ENCODE measurements at places on chromosomes 5 and 9.

- DNase-seq: peak; percentile 4
Measured at GRCh38 chr5:127290019-127290945, at the start of gene MEGF10. Gene MEGF10 (plus strand): TSS chr5:127290796. CDS start chr5:127331309, 40,513 bp downstream.

GRCh38 chr5:127042593-127042992 lies 12.2 kb upstream of the MARCHF3 start:
- no peak for DNase-seq

DNA sequence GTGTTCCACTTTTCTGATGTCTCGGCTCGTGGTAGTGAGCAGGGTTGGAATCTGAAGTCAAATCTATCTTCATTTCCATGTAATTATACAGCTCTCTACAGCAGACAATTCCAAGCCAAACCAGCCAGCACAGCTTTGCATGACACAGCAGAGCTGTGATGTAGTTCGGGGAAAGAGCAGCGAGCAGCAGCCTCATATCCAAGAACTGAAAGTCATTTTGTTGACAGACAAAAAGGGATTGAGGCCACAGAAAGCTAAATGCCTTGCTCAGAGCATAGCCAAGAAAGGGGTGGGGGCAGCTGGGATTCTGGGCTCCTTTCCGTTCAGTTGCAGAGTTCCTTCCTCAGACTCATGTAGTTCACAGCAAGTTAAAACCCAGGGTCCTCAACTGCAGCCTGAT lies 32.1 kb downstream of the LCP2 start:
- DNase-seq: no peak

DNA sequence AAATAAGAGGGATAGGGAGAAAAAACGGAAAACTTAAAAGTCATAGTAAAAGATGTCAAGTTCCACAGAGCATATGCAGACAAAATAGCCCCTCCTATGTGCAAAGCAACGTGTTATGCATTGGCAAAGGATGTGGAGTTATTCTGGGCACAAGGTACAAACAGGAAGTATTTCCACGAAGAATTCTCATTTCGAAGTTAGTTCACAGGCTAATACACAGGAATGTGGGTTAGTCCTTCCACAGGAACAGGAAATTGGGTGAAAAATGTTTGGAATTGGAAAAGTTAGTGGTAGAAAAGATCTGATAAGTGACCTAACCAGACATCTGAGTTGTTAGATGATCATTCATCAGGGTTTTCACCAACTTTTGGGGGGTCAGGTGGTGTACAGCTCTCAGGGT lies 326.6 kb downstream of the EBF1 start:
- DNase-seq: no peak

- no peak for DNase-seq
Measured at GRCh38 chr5:178203670-178204181, 607 bp upstream of the HNRNPAB start.

DNA sequence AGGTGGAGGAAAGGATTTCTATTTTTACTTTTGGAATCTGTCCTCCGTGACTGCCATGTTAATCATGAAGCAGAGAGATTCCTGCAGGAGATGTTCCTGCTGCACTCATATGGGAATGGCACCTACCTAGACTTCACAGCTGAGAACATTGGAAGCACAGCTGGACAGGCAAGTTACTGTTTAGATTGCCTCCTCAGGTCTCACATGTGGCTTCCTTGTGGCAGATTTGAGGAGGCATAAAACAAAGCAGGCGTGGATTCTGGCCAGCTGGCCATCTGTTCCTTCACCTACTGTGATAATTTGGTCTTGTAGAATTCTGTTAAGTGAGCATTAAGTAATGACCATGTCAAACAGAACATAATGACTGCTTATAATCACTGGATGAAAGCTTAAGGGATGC lies 193.4 kb downstream of the EDIL3 start:
- no peak for DNase-seq

GRCh38 chr5:79235261-79235633 lies 684 bp upstream of the JMY start:
- DNase-seq: peak; percentile 68

DNA sequence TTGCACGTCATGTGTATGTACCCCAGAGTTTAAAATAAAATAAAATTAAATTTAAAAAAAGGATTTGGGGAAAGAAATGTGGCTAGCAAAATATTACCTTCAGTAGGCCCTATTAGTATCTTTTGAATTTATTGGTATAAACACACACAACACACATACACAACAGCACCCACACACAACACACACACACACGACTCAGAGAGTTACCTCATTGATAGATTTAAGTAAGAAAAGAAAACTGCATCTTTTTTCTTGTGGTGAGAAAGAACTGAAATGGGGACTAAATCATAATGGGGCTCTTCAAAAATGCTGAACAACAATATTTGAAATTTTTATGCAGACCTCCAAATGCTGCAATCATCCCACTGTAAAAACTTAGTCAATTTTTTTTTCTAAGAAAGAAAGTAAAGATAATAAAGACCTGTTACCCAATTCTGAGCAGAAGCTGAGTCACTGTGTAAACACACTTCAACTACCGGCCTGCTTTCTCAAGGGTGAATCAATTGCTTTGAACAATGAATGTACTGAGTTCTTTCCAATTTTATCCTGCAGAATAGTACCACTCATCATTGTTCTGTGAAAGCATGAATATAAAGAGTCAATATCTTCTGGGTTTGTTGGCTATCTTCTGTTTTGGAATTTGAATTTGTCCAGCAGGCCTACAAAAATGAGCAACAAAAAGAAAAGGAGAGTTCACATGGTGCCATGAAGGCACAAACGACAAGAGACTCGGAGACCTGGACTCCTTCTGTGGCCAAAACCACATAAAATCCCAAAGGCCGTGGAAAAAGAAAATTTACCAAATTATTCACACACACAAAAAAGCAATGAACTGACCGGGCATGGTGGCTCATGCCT lies 57.9 kb upstream of the CCNG1 start:
- no peak for DNase-seq

DNA sequence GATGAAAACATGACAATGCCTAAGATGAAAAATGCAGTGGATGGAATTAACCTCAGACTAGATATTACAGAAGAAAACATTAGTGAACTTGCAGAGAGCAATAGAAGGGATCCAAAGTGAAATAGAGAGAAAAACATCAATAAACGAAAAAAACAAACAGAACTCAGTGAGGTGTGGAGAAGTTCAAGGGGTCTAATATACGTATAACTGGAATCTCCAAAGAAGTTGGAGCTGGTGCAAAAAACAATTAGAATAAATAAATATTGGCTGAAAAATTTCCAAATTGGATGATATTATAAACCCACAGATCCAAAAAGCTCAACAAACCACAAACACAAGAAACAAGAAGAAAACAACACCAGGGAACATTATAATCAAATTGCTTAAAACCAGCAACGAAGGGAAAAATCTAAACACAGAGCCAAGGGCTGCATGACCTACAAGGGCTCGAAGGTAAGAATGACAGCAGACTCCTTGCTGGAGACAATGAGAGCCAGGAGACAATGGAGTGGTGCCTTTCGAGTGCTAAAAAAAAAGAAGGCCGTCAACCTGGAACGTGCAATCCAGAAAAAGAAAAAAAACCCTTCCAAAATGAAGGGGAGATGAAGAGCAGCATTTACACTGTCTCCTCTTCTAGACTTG lies 11.8 kb downstream of the FAM163B start:
- DNase-seq: no peak

GRCh38 chr9:101792475-101792874 lies 54.0 kb upstream of the GRIN3A start:
- DNase-seq: no peak
